ENCODE measurements at places on chromosomes 2 and 18. TPM values are rescaled to one million over a fixed set of nuclear protein-coding genes. Genes with fewer than 3 reads are reported as not detected.

GRCh38 chr2:216583606-216584005, 49.6 kb upstream of the IGFBP2 start:
- H3K27me3 ChIP-seq, result peaks cover 23% of the 10 kb centered on the region
- H3K36me3 ChIP-seq, result no peaks in the 10 kb centered on the region
- no peak for DNase-seq
- H3K4me1 ChIP-seq, result no peaks in the 10 kb centered on the region
- H3K4me3 ChIP-seq, result no peak overlapping the region

- H3K36me3 ChIP-seq, result peaks cover 38% of the 10 kb centered on the region
- peak overlapping the region; percentile 21 for H3K27ac ChIP-seq
- peak; percentile 67 for DNase-seq
- peak overlapping the region; percentile 6 for H3K4me3 ChIP-seq
- H3K27me3 ChIP-seq, result no peaks in the 10 kb centered on the region
Measured at GRCh38 chr2:113910110-113910717, 20.3 kb downstream of the ACTR3 start.

DNA sequence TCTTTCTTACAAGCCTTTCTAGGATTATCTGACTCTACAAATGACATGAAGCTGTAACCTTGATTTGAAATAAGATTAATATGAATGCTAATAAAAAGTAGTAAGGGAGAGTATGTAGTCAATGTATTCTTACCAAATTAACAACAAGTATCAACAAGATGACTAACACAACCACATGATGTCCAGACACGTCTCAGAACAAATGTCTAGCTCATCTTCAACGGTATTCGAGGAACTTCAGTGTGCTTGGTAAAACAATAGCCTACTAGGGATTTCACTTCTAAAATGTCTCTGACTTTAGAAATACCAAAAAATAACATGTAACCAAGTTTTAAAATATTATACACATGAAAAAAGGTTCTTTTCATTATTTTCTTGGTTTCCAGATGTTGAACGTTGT, 3.4 kb downstream of the HDLBP start:
- H3K36me3 ChIP-seq, result peaks cover 10% of the 10 kb centered on the region
- no peak overlapping the region for H3K4me3 ChIP-seq
- no peaks in the 10 kb centered on the region for H3K27me3 ChIP-seq
- peaks cover 65% of the 10 kb centered on the region for H3K4me1 ChIP-seq
- peak overlapping the region; percentile 31 for H3K27ac ChIP-seq
- DNase-seq, result no peak

DNA sequence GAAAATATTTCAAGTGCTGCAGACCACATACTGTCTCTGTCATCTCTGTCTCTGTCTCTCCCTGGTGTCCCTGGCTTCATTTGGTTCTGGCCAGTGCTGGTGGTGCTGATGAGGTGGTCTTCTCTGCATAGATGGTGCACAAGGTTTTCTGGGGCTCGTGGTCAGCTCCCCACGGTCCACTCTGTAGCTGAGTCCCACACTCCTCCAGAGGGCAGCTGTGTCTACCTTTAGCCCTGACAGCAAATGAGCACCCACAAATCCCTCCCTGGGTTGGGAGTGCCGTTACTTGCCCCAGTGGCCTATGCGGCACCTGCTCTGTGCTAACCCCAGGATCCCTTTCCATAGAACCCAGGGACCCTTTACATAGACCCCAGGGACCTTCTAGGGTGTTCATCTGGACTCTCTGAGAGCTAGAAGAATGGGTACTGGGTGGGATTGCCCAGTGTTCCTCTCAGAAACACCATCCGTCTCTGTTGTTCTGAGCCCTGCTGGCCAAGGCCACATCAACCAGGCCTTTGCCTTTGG, 129.3 kb downstream of the CAPN13 start:
- no peak for DNase-seq
- no peak overlapping the region for H3K4me3 ChIP-seq
- H3K36me3 ChIP-seq, result no peaks in the 10 kb centered on the region
- H3K4me1 ChIP-seq, result no peaks in the 10 kb centered on the region

GRCh38 chr2:204357286-204357685, 188.0 kb upstream of the PARD3B start:
- no peak for DNase-seq
- no peak overlapping the region for H3K27ac ChIP-seq
- H3K36me3 ChIP-seq, result no peaks in the 10 kb centered on the region

GRCh38 chr2:170086751-170087412, 91.1 kb upstream of the MYO3B start:
- no peaks in the 10 kb centered on the region for H3K4me1 ChIP-seq
- peaks cover 2% of the 10 kb centered on the region for H3K36me3 ChIP-seq
- H3K27me3 ChIP-seq, result no peaks in the 10 kb centered on the region
- DNase-seq, result no peak

GRCh38 chr18:35490894-35491699, 6.7 kb downstream of the INO80C start:
- H3K36me3 ChIP-seq, result peaks cover 21% of the 10 kb centered on the region
- H3K4me1 ChIP-seq, result peaks cover 20% of the 10 kb centered on the region
- no peak overlapping the region for H3K4me3 ChIP-seq
- H3K27ac ChIP-seq, result no peak overlapping the region
- no peaks in the 10 kb centered on the region for H3K27me3 ChIP-seq

GRCh38 chr2:181621779-181622490, 35.0 kb downstream of the CERKL start:
- H3K4me1 ChIP-seq, result no peaks in the 10 kb centered on the region
- peaks cover 10% of the 10 kb centered on the region for H3K27me3 ChIP-seq
- no peak for DNase-seq
- H3K4me3 ChIP-seq, result no peak overlapping the region
- H3K36me3 ChIP-seq, result no peaks in the 10 kb centered on the region
- H3K27ac ChIP-seq, result no peak overlapping the region

DNA sequence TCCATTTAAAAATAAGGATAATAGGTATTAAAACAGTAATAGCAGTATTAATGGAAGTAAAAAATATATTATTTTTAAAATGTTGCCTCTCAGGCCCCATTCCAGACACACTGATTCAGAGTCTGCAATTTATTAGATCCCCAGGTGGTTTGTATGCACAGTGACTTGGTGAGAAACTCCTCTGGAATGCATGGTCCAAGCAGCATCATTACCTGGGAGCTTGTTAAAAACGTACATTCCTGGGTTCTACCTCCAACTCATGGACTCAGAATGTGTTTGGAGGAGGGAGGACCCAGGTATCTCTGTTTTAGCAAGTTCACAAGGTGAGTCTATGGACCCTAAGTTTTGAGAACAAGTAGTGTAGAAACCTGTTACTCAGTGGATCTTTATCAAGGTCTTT, 95.6 kb downstream of the ITGA4 start:
- no peak overlapping the region for H3K4me3 ChIP-seq
- no peaks in the 10 kb centered on the region for H3K4me1 ChIP-seq
- no peaks in the 10 kb centered on the region for H3K36me3 ChIP-seq
- DNase-seq, result no peak
- no peak overlapping the region for H3K27ac ChIP-seq

DNA sequence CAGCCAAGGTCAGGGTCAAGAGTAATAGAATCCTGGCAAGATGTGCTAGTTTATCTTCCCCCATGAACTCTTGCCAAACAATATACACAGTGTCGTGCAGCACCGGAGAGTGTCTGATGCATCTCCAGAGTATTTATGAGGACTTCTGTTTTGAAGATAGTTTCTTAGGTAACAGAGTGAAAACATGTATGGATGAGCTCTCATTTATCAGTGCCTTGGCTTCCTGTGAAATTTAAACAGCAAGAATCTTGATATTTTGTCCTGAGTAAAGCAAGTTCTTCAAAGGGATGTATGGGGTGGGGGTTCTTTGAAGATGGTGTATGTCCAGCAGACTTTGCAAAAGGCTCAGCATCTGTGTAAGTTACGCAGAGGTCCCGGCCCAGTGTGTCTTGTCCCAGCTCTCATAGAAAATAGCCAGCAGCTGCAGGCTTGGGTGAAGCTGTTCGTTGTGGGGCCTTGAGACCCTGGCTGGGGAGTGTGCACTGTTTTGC, 361.0 kb upstream of the NT5C1B start:
- DNase-seq, result no peak
- no peak overlapping the region for H3K27ac ChIP-seq
- H3K27me3 ChIP-seq, result no peaks in the 10 kb centered on the region
- no peaks in the 10 kb centered on the region for H3K4me1 ChIP-seq
- no peaks in the 10 kb centered on the region for H3K36me3 ChIP-seq
- H3K4me3 ChIP-seq, result no peak overlapping the region

DNA sequence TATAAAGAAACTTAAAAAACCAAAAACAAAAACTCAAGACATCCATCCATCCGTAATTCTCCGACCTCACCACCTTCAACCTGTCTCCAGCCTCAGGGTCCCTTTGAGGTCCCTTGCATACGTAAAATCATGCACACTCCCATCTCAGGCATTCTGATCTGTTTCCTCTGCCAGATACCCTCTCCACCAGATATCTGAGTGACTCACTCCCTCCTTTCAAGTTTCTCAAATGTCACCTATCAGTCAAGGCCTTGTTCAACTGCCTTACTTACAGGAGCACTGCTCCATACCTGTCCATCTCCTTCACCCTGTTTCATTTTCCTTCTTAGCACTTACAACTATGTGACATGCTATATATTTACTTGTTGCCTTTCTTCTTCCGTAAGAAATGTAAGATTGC, 369.3 kb downstream of the NBAS start:
- no peak for DNase-seq
- H3K27ac ChIP-seq, result no peak overlapping the region
- no peaks in the 10 kb centered on the region for H3K27me3 ChIP-seq
- peaks cover 14% of the 10 kb centered on the region for H3K36me3 ChIP-seq
- H3K4me3 ChIP-seq, result no peak overlapping the region
- peaks cover 4% of the 10 kb centered on the region for H3K4me1 ChIP-seq

DNA sequence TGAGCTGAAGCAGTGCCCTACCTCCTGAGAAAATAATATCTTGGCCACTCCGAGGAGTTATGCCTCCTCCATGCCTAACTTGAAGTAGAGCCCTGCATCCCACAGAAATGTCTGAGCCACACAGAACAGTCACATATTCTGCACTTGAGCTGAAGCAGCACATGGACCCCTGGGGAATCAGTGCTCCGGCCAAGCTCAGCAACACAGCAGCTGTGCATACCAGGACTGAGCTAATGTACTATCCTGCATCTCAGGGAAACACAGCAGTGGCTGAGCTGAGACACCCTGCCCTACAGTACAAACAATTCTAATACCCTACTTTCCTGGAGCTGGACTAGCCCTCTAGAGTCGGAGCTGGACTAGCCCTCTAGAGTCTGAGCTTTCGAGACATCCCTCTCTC, 166.9 kb downstream of the ZNF516 start:
- H3K36me3 ChIP-seq, result no peaks in the 10 kb centered on the region
- no peak overlapping the region for H3K27ac ChIP-seq
- peaks cover 10% of the 10 kb centered on the region for H3K27me3 ChIP-seq

GRCh38 chr18:77376043-77376732, 126.5 kb downstream of the GALR1 start:
- H3K4me3 ChIP-seq, result no peak overlapping the region
- H3K27me3 ChIP-seq, result peaks cover 10% of the 10 kb centered on the region

DNA sequence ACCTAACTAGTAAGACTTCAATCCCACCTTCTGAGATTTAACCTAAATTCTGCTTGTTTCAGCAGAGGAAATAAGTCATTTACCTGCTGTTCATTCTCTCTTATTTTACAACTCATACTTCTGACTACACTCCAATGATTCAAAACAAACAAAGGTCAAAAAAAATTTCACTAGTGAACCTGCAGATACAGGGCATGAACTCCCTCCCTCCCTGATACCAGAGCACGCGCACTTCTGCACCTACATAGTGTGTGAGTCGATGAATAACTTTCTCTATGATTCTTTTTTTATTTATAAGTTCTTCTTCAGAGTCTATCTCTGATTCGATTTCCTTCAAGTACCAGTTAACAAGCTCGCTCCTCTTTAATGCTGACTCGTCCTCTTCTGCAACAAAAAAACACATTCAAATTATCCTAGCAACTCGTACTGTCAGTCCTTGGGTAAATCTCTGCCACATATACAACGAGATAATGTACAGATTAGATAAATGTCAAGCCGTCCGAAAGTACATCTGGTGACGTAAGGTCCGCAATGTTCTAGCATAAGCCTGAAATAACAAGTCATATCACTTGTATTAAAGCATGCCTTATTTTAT, 7.4 kb upstream of the LCT start:
- H3K4me3 ChIP-seq, result no peak overlapping the region
- H3K27me3 ChIP-seq, result no peaks in the 10 kb centered on the region
- peaks cover 69% of the 10 kb centered on the region for H3K36me3 ChIP-seq
- peaks cover 9% of the 10 kb centered on the region for H3K4me1 ChIP-seq

GRCh38 chr2:152513681-152514080, 178.7 kb downstream of the FMNL2 start:
- no peak overlapping the region for H3K27ac ChIP-seq
- no peaks in the 10 kb centered on the region for H3K4me1 ChIP-seq
- peaks cover 10% of the 10 kb centered on the region for H3K27me3 ChIP-seq
- no peak overlapping the region for H3K4me3 ChIP-seq
- H3K36me3 ChIP-seq, result no peaks in the 10 kb centered on the region

GRCh38 chr2:111676291-111676822, 207.6 kb downstream of the ANAPC1 start:
- H3K4me1 ChIP-seq, result peaks cover 9% of the 10 kb centered on the region
- H3K36me3 ChIP-seq, result no peaks in the 10 kb centered on the region
- H3K27me3 ChIP-seq, result peaks cover 16% of the 10 kb centered on the region
- no peak for DNase-seq
- no peak overlapping the region for H3K27ac ChIP-seq

DNA sequence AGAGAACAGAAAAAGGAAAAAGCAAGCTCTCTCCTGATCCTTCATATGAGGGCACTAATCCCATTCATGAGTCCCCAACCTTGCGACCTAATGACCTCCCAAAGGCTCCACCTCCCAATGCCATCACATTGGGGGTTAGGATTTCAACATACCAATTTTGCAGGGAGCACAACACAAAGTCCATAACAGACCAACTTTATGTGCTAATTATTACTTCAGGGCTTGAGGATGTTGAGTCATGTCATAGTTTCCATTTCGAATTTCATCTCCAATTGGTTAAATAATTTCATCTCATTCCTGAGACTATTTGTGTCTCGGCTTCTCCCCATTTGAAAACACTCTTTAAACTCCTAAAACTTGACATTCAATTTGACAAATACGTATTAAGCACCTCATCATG, 69.9 kb upstream of the KLF7 start:
- H3K36me3 ChIP-seq, result no peaks in the 10 kb centered on the region
- no peak overlapping the region for H3K4me3 ChIP-seq
- no peak for DNase-seq
- H3K27ac ChIP-seq, result no peak overlapping the region

GRCh38 chr2:204494681-204495080, 50.6 kb upstream of the PARD3B start:
- no peaks in the 10 kb centered on the region for H3K4me1 ChIP-seq
- H3K36me3 ChIP-seq, result no peaks in the 10 kb centered on the region
- H3K4me3 ChIP-seq, result no peak overlapping the region

GRCh38 chr2:152050341-152050740, 48.5 kb downstream of the CACNB4 start:
- no peaks in the 10 kb centered on the region for H3K4me1 ChIP-seq
- no peaks in the 10 kb centered on the region for H3K27me3 ChIP-seq
- no peaks in the 10 kb centered on the region for H3K36me3 ChIP-seq
- no peak for DNase-seq
- no peak overlapping the region for H3K4me3 ChIP-seq

GRCh38 chr2:181602017-181602416, 54.9 kb downstream of the CERKL start:
- peaks cover 2% of the 10 kb centered on the region for H3K36me3 ChIP-seq
- no peak overlapping the region for H3K27ac ChIP-seq
- no peaks in the 10 kb centered on the region for H3K27me3 ChIP-seq
- no peak for DNase-seq

CLHC1 gene
- 5.5 TPM for total RNA-seq

DLGAP1 gene
- 0.45 TPM for total RNA-seq

TLX2 gene
- total RNA-seq, result 0.94 TPM

TMEM214 gene
- total RNA-seq, result 60.1 TPM

TUBA3E gene
- not detected for total RNA-seq

TTN gene
- 1.2 TPM for total RNA-seq

C2orf42 gene
- 23.9 TPM for total RNA-seq

NPPC gene
- total RNA-seq, result 0.22 TPM

OTOS gene
- total RNA-seq, result not detected

SLC19A3 gene
- total RNA-seq, result not detected

GEN1 gene
- 24.0 TPM for total RNA-seq

TM4SF20 gene
- not detected for total RNA-seq

UGT1A3 gene
- total RNA-seq, result not detected

REG1B gene
- not detected for total RNA-seq

Measured in activated CD4-positive, alpha-beta memory T cell treated with anti-CD3 and anti-CD28 coated beads for 36 hours (primary cell).